ENCODE measurements at places on chromosomes 6 and 20.
A peak's percentile ranks its signal among the peaks of the same experiment; 100 is the strongest.

DNA sequence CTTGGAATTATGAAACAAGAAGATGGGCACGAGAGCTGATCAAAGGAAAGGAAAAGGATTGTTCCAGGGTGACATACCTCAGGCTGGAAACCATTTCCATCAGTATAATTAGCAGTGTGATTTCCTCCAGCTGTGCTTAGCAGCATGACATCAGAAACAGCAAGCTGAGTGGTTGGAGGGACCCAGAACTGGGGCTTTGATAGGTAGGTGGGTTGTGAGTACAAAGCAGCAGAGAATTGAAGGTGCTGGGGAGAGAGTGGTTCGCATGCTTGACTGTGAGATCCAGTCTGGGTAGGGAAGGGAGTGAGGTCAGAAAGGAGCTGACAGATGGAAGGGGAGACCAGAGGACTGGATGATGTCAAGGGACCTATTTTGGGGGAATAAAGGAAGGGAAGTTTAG is 90.4 kb downstream of the CD164 start:
- no peak for DNase-seq

DNA sequence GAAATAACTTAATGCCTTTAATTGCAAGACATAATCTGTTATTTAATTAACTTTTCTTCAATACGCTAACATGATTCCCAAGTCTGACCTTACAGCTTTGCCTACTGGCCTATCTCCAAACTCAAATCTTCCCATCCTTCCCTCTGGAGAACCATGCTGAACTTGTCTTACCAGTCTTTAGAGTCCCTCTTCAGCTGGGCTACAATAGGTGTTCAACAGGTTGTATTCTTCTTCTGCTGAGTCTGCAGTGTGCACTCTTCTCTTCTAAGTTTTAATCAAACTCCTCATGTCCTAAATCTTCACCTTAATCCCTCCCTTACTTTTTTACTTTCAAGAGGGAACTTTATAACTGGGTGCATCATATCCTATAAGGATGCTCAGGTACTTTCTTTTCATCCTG is 75.5 kb upstream of the TINAG start:
- no peak for DNase-seq

DNA sequence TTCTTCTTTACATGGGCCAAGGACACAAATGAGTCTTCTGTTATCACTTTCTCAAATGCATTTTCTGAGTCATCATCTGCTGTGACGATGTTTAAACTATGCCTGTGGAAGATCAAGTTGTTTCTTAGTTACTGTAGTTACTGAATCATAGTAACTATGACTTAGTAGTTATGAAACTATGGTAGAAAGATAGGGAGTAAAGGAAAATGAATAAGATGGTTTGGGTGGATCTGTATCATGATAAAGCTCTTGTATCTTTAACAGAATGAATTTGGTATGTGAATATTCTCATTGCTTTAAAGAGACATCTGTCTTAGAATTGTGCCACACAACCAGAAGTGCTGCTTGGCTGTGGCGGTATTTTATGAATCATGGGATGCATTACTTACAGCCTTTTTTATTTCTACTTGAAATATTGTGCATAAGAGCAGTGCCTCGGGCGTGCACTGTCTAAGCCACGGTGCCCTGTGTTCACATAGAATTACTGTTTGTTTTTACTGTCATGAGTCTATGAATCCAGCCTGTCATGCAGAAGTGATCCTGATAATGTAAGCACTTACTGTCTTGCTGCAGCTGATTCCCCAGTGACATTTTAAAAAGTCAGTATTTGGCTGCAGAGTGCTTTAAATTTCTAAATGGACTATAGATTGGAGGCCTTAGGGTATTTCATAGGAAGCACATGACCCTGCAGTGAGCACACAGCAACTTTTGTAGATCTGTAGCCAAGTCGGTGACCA is 215.2 kb downstream of the TMEM242 start:
- no peak for DNase-seq

- peak; percentile 33 for DNase-seq
Observed at GRCh38 chr6:29524444-29525310, 34.9 kb downstream of the UBD start.

DNA sequence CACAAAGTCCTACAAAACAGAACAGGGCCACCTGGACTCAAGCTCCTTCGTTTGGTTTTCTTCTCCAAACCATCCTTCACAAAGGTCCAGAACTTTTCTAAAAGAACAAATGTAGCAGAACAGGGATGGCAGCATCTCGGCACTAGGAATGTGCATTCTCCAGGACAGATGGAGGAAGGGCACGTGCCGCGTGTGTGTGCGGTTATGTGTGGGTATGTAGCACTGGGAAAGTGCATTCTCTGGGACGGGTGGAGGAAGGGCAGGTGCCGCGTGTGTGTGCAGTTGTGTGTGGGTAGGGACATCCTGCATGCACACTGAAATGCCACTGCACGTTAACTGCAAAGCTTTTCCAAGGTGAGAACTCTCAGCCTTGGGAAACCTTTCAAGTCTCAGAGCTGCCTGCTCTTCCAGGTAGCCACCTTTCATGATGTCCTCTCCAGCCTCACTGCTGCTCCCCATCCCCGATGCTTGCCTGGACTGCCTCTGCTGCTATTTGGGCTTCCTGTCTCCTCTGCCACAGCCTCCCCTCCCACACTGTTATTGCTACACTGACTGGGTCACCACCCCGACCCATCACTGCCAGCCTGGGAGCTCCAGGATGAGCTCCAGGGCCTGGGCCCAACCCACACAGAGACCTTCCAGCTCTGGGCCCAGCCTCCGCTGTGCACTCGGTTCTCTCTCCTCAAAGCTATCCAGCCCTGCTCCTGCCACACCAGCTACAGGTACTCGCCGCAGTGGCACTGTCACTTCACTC is 47.6 kb downstream of the EZR start:
- no peak for DNase-seq

DNA sequence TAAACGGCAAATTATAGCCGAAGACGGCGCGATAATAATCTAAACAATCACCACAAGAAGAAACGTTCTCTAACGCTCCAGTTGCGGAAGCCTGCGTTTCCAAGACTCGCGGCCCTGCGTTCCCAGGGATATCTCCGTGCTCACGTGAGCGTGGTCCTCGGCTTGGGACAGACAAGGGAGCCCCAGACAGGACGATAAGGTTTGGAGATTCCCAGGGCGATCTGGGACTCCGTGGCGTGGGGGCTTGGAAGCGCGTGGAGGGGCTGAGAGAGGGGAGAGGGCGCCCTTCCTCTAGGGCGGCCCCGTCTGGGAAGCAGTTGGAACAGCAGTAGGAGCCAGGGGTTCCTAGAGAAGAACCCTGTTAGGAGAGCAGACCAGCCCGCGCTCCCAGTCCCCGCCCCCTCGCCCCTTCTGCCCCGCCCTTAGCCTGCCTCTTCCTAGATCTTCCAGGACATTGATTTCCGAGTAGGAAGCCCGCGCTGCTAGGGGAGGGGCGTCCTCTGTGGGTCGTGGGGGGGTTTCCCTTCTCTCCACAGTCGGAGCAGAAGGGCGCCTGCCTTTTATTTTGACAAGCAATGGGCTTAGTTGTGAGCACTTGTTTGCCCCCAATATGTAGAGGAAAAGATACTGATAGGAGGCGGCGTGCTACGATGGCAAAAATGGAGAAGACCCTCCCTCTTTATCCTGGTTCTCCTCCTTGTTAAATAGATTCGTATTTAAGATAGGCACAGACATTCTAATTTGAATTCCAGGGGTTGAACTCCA is 10.6 kb downstream of the NRN1 start:
- no peak for DNase-seq

DNA sequence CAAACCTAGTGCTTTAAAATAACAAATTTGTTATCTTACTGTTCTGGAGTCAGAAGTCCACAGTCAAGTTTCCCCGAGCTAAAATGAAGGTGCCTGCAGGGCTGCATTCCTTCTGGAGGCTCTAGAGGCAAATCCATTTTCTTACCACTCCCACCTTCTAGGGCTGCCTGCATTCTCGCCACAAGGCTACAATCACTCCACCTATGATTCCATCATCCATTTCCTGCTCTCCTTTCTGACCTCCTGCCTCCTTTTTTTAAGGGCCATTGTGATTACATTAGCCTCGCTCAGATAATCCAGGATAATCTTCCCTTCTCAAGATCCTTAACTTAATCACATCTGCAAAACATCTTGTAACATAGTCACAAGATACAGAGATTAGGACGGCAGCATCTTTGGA is 42.4 kb upstream of the SIRT5 start:
- DNase-seq, result no peak

GRCh38 chr6:42898891-42899361 is 16.9 kb upstream of the PTCRA start:
- DNase-seq, result peak; percentile 88

DNA sequence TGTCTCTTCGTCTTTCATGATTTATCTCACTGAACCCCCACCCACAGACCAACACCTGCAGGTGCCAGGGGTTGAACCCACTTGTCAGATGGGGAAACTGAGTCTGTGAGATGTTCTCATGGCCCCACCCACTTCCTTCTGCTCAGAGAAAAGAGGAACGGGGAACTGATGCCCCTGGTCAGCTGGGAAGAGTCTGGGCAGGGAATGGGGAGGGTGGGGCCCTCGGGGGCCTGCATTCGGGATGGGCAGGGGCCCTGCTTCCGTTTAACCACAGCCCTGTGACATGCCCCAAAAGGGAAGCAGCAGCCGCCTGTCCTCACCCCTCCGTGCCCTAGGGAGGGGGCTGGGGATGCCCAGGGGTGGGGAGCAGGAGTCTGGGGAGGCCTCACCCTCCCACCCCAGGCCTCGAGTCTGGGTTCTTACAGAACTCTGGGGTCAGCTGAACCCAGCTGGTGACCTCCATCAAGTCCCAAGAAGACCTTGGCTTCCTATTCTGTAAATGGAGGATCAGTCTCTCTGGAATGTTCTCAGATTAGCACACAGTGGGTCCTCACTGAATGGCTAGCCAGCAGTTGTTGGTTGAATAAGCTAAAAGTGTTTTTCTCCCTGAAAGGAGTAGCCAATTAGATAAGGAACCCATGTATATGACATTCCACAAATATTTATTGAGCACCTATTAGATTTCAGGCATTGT is 81.5 kb downstream of the CEBPB start:
- DNase-seq, result no peak

DNA sequence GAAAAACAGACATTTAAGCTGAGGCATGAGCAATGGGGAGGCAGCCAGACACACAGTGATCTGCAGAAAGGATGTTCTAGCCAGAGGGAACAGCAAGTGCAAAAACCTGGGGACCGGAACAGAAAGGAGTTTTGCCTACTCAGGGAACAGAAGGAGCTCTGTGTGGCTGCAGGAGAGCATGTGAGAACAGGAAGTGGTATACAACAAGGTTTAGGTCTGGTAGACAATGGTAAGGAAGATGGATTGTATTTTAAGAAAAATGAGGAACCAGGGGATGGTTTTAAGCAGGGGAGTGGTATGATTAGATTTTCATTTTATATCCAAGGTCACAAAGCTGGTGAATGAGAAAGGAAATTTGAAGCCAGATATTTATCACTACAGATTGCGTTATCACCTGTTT is 157.5 kb downstream of the UNC5CL start:
- DNase-seq, result no peak

DNA sequence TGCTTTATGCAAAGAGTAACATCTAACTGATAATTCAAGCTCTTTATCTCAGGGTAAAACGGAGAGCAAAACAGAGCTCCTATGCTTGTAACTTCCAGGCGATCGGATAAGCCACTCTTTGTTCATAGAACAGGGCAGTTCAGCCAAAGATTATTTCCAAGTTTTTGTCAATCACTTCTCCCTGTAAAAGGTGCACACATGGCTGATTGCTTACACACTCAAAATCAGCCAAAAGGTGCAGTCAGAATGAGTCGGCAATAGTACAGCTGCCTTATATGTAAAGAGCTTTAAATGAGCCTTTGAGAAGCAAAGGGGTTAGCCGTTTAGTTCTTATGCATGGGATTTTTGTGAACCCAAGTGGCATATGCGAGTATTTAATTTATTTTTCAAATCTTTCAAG is 449.6 kb upstream of the POU3F2 start:
- DNase-seq, result no peak

DNA sequence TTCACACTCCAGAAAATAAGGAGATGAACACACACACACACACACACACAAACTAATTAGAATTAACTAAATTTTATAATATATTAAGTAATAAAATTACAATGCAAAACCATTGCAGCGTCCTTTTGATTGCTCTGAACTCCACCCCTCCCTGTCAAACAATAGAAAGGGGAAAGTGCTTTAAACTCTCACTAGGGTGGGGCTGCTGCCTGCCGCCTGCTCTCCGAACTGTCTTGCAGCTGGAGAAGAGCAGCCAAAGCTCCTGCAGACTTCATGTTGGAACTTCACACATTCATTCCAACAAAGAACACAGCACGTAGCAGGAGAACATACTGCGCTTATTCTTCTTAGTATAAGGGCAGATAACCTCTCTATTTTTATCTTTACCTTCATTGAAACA is 83.2 kb downstream of the GCLC start:
- no peak for DNase-seq

GRCh38 chr6:121867095-121867494 is 431.6 kb downstream of the GJA1 start:
- DNase-seq, result no peak

DNA sequence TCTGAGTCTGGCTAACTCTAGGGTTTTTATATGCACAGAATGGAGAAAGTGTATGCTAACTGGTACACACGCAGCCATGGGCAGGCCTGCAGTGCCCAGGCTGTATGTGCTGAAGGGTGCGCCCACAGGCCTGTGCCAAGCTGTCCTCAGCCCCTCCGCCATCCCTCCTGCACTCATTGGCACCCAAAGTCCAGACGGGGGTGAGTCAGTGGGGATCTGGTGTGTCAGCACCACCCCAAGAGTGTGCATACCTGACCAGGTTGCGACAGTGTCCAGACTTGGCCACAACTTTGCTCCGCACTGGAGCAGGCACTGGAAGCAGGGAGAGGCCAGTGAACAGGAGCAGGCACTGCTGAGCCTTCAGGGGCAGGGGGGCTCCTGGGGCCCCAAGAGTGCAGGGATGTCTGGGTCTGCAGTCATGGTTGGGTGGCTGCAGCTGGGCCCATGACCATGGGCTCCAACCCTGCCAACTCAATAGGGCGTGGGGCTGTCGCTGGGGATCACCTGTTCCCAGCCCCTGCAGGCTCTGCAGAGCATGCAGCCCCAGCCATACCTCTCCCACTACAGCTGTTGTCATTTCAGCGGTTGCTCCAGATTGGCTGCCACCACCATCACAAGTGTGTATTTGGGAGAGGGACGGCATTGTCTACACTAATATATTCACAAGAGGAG is 717.8 kb downstream of the EPHA7 start:
- no peak for DNase-seq

GRCh38 chr6:112879920-112880413 is 532.8 kb downstream of the RFPL4B start:
- peak; percentile 61 for DNase-seq

GRCh38 chr6:1136827-1137226 is 175.1 kb upstream of the FOXQ1 start:
- no peak for DNase-seq

GRCh38 chr6:56541741-56542360 is 100.8 kb downstream of the DST start:
- DNase-seq, result no peak

- DNase-seq, result no peak
Observed at GRCh38 chr6:91435630-91436029, 848.8 kb upstream of the MAP3K7 start.

- peak; percentile 65 for DNase-seq
Observed at GRCh38 chr6:39430871-39431523, 108.5 kb upstream of the KCNK16 start.
